ENCODE measurements at places on chromosomes 6 and 20.
A peak's percentile ranks its signal among the peaks of the same experiment; 100 is the strongest.

- no peak for DNase-seq
Observed at GRCh38 chr6:169153401-169153800, 100.2 kb downstream of the THBS2 start.

GRCh38 chr6:138109042-138109997, 2.1 kb upstream of the PERP start:
- DNase-seq: peak; percentile 67

GRCh38 chr20:41692479-41693135, 74.4 kb upstream of the CHD6 start:
- DNase-seq: peak; percentile 63

DNA sequence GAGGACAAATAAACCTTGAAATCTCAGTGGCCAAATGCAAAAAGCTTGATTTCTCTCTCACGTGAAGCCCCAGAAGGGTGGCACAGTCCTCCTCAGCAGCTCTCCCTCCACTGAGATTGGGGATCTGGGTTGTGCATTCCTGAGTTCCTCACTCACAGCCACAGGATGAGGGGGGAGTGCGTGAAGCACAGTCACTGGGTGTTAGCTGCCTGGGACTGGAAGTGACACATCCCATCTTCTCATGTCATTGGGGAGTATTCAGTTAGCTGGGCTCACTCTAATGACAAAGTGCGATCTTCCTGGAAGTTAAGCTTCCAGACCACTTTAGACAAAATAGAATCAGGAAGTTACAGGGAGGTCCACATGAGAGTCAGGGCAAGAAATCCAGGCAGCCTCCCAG, 192.2 kb upstream of the LRFN2 start:
- no peak for DNase-seq

DNA sequence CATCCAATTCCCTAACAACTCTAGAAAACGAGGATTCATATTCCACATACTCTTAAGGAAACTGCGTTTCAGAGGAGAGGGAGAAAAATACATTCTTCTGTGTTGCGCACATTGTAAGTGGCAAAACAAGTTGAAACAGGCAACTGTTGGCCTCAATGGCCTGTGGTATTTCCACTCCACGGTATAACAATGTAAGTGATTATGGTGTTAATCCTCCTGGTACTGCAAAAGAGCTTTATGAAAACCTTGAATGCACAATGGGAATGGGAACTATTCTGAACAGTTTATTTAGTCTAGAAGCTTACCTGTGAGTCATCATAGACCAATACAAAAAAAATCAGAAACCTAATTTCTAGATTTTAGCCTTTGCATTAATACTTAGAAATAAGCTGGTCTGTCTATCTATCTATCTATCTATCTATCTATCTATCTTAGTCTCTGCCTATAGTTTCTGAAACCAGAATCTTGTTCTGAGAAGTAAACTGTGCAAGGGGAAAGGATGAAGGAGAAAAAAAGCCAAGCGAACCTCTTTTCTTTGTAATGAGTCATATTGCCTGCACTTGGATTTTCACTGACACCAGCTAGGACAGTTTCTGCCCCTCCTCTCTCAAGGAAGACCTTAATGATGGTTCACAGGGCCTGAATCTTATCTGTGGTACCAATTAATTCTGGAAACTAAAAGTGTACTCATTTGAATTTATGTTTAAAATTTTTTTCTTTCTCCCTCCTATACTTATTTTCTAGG, 101.5 kb downstream of the RNF144B start:
- DNase-seq: no peak

GRCh38 chr6:8100159-8100854, 2.0 kb downstream of the EEF1E1 start:
- DNase-seq: no peak

DNA sequence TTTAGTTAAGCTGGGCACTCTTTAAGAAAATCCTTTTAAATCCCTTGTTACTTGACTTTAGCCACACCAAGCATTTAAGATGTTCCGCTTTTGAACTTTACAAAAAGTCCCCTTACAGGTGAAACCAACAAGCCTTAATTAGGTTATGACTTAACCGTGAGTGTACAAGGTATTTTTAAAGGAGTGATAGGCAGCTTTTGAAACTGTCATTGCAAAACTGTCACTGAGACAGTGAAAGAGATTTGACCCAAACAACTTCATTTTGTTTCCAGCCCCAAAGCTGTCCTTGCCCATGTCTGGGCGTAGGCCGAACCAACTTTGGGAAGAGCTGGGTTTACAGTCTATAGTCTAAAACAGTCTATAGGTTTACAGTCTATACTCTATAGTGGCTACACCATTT, 305.4 kb downstream of the FARS2 start:
- DNase-seq: no peak

DNA sequence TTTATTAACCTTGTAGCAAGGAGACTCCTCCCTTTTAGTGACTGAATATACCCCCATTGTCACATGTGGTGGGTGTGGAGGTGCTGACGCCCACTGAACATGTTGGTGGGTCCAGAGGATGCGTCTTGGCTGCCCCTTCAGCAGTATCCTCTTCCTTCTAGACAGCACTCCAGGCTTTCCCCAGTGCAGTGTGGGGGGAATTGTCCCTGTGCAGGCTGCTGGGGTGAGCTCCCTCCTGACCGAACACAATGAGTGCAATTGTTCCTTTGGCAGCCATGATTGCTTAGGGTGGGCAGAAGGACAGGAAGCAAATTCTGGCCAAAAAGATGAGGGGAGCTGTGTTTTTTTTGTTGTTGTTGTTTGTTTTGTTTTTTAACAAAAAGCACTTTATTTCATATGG, 209.3 kb upstream of the PDE10A start:
- no peak for DNase-seq

- no peak for DNase-seq
Observed at GRCh38 chr6:166813461-166813860, 142.9 kb downstream of the RNASET2 start.

- no peak for DNase-seq
Observed at GRCh38 chr6:53802582-53802981, 7.8 kb downstream of the LRRC1 start.

- no peak for DNase-seq
Observed at GRCh38 chr20:1450926-1451491, 15.6 kb downstream of the NSFL1C start.

GRCh38 chr6:156839591-156840001, 62.4 kb downstream of the ARID1B start:
- DNase-seq: no peak

DNA sequence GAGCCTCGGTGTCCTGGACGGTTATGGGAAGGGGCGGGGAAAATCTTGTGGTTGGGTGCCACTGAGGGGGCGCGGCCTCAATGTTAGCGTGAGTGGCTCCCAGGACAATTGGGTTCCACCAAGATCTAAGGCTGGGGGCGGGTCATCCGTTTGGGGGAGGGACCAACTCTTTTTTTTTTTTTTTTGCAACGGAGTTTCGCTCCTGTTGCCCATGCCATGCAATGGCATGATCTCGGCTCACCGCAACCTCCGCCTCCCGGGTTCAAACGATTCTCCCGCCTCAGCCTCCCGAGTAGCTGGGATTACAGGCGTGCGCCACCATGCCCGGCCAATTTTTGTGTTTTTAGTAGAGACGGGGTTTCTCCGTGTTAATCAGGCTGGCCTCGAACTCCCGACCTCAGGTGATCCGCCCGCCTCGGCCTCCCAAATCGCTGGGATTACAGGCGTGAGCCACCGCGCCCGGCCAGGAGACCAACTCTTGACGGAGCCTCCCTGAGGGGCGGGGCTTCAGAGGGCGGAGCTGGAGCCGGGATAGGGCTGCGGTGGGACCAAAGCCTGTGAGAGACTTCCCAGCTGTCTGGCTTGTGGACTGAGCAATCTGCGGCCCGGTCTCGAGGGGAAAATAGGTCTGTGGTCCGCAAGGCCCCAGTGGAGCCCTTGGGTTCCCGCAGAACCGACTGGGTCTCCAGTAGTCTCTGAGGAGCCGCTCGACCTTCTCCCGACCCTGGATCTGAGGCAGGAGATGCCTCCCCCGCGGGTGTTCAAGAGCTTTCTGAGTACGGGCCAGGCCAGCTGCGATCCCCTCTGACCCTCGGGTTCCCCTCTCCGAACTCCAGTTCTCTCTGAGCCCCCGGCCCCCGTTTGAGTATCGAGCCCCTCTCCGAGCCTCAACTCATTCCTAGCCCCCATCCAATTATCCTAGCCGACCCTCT, 1.1 kb downstream of the SPAG4 start:
- no peak for DNase-seq

DNA sequence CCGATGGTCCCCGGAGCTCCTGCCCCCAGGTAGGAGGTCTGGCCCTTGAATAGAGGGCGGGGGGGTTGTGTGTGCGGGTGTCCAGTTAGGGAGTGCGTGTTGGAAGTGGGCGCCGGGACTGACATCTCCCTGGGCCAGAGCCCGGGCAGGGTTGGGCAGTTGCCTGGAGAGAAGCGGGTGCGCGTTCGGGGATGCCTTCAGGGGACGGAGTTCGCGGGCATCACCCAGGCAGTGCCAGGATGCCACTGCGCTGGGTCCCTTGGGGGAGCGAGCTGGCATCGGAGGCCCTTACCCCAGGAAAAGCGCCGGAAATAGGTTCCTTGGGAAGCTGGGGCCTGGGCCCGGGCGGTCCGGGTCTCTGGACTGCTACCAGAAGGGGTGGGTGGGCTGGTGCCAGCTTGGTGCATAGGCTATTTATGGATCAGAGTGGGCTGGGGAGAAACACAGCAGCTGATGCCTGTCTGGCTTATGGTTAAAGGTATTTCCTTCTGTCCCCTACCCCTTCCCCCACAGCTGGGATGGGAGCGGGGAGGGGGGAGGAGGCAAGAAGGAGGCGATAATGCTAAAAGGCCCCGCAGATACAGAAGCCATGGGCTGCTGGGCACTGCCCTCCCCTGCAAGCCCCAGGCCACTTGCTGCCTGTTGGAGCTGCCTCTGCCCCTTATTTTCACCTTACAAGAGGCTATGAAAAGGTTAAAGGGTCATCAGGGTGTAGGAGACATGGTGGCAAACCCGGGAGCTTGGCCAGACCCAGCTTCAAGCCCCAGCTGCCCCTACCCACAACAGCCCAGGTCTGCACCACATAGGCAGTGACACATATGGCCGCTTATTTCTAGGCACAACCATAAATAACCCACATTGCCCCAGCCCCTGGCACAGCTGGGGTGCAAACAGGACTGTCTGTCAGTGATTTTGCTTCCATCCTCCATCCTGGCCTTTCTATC, 638 bp downstream of the PACSIN1 start:
- no peak for DNase-seq

- DNase-seq: no peak
Observed at GRCh38 chr20:4170621-4171537, 155.5 kb upstream of the RNF24 start.

GRCh38 chr20:9025643-9026042, 43.2 kb upstream of the PLCB4 start:
- DNase-seq: no peak

- DNase-seq: no peak
Observed at GRCh38 chr20:48163505-48163904, 378.2 kb upstream of the SULF2 start.

DNA sequence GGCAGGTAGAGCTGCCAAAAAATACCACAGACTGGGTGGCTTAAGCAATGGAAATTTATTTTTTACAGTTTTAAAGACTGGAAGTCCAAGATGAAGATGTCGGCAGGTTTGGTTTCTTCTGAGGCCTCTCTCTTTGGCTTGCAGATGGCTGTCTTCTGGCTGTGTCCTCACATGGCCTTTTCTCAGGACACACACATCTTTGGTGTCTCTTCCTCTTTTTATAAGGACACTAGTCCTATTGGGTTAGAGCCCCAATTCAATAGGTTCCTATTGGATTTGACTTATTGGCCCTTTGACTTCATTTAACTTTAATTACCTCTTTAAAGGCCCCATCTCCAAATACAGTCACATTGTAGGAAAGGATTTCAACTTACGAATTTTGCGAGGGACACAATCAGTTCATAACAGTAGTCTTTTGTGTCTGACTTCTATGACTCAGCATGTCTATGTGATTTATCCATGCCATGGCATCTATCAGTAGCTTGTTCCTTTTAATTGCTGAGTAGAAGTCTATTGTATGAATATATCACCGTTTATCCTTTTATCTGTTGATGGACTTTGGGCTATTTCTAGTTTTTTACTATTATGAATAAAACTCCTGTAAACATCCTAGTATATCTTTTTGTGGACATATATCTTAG, 11.0 kb upstream of the TCP11 start:
- DNase-seq: no peak

- DNase-seq: no peak
Observed at GRCh38 chr6:24154121-24154520, 28.1 kb downstream of the NRSN1 start.

DNA sequence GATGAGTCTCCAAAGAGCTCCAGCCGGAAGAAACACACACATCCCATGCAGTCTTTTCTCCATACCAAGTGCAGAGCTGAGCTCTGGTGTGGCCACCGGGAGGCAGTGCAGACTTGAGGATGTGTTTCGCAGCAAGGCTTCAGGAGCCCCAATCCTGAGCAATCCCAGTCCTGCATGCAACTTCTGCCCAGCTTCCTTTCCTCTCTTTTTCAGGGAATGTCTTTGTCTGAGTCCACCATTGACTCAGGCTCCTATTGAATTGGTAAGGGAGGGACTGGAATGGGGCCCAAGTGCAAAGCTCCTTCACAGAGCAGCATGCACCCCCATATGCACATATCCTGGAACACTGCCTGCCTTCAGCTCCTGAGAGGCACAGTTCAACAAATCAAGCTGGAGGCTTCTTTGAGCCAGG, 50.5 kb upstream of the ASIP start:
- DNase-seq: peak; percentile 22

DNA sequence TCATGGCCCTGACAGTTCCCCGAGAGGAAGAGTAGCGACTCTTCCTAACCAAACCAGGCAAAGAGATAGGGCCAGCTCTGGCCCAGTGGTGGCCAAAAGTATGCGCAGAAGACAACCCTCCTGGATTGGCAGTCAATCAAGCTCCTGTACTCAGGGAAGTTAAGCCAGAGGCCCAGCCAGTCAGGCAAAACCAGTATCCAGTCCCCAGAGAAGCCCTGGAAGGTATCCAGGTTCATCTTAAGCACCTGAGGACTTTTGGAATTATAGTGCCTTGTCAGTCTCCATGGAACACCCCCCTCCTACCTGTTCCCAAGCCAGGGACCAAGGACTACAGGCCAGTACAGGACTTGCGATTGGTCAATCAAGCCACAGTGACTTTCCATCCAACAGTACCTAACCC, 298.3 kb downstream of the RNGTT start:
- no peak for DNase-seq

GRCh38 chr6:109458774-109459531, 3.4 kb upstream of the MICAL1 start:
- DNase-seq: no peak
